ENCODE measurements at places on chromosomes 4 and X.

- peak; percentile 32 for DNase-seq
Measured at GRCh38 chrX:15751155-15751819, 13.2 kb downstream of the CA5B start.

GRCh38 chrX:109797311-109797975 lies 64.4 kb upstream of the ACSL4 start:
- peak; percentile 8 for DNase-seq

GRCh38 chrX:70405003-70405402 lies 18.1 kb upstream of the GDPD2 start:
- DNase-seq = no peak

GRCh38 chr4:173807347-173807746 lies 277.3 kb upstream of the HAND2 start:
- no peak for DNase-seq

- no peak for DNase-seq
Measured at GRCh38 chrX:9586992-9587392, 122.1 kb downstream of the TBL1X start.

DNA sequence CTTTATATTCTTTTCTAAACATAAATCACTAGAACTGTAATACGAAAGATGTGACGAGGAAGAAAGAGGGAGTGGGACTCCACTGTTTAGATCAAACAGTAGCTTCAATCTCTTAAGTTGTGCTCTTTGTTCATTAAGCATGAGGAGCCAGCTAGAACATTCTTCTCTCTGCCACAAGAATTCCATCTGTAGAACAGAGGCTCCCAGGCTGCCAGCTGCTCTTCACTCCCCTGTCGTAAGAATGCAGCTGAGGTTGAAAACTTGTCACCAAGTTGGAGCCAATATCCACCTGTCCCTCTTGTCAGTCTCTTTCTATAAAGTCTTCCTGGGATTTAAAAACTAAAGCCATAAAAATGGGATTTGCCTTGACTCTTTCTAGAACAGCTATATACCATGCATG lies 65.0 kb upstream of the SEC24B start:
- no peak for DNase-seq

DNA sequence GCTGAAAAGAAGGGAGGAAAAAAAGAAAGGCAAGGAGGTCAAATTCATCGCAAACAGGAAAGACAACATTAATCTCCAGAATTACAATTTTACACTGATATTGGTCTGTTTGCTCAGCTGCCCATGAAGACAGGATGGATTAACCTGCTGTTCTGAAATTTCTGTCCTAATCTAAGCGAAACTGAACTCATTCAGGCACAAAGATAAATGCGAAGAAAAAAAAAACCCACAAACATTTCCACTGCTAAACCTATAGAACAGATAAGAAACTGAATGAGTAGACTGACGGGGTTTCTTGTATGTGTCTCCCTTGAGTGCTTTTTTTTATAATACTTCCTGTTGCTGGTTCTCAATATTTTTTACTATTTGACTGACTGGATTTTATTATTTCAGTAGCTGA lies 251.8 kb upstream of the FTHL17 start:
- no peak for DNase-seq

- DNase-seq = no peak
Measured at GRCh38 chr4:185587030-185587426, 51.7 kb upstream of the PDLIM3 start.

- DNase-seq = peak; percentile 31
Measured at GRCh38 chr4:5500165-5500564, 208.2 kb downstream of the EVC2 start.

GRCh38 chrX:44319550-44319949 lies 23.9 kb downstream of the EFHC2 start:
- DNase-seq = no peak

DNA sequence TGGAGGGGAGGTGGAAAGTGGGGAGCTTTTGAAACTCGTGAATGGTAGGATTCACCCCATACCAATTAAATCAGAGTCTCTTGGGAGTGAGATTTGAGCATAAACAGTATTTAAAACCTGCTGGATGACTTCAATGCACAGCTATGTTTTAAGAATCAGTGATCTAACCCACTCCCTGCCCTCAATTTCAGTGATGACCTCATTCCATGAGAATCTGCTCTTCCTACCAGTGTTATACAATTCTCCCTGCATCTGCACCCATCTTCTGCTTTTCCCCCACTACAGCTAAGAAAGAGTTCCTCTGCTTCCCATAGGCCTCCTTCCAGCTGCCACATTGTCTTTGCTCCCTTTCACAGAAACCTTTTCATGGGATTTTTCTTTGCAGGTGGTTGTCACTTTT lies 18.3 kb upstream of the H2AZ1 start:
- peak; percentile 47 for DNase-seq

GRCh38 chrX:65668377-65669310 lies 1.2 kb downstream of the MSN start:
- DNase-seq = peak; percentile 78

DNA sequence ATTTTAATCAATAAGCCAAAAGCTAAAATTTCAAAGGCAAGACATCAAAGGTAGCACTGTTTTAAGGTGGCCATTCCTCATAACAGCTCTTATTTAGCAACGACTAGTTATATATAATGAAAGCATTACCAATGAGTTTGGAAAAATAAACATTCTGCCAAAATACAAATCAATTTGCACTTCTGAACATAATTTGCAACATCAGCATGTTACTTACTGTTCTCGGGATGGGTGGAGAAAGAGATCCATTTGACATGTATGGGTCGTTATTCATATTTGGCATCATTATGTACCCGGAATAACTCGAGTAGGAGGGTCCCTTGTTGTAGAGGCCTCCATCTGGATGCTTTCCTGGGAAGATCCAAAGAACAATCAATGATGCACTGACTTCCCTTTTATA lies 5.4 kb downstream of the LEF1 start:
- no peak for DNase-seq

GRCh38 chrX:131789664-131790063 lies 233.4 kb upstream of the STK26 start:
- DNase-seq = no peak

- DNase-seq = no peak
Measured at GRCh38 chr4:83153417-83153816, 38.9 kb upstream of the PLAC8 start.

GRCh38 chr4:143184217-143184502 lies 557 bp upstream of the USP38 start:
- no peak for DNase-seq

DNA sequence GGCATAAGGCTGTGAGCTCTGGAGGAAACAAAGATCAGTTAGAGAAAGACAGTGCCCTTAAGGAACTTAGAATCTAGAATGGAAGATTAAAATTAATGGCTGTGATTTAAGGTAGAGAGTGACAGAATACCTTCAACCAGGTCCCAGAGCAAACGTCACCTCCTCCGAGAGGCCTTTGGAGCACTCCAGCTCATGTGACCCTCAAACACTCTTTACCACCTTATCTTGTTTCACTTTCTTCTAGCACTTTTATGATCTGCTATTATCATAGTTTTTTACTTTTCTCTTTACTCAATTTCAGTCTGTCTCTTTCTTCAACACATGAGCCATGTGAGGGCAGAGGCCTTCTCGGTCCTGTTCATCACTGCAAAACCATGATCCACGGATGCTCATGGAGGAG lies 187.0 kb downstream of the SMIM20 start:
- DNase-seq = no peak

DNA sequence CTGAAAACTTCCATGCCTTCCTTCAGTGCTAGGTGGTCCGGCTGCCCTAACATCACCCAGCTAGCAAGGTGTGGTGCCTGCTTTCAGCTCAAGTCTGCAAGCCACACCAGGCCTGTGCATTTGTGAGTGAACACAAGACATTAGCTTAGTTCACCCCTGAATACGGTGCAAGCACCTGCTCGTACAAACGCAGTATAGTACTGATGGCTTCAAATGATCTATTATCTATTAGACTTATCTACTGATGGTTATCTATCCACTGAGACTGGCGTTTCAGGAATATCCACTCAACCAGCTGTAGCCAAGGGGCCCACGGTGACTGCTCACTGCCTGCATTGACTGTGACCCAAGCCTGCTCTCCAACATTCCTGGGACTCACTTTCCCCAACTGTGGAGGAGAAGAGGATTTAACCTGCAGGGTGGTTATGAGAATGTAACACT lies 155.9 kb downstream of the SHOX start:
- DNase-seq = no peak

- DNase-seq = no peak
Measured at GRCh38 chr4:169189372-169189771, 81.4 kb downstream of the SH3RF1 start.

DNA sequence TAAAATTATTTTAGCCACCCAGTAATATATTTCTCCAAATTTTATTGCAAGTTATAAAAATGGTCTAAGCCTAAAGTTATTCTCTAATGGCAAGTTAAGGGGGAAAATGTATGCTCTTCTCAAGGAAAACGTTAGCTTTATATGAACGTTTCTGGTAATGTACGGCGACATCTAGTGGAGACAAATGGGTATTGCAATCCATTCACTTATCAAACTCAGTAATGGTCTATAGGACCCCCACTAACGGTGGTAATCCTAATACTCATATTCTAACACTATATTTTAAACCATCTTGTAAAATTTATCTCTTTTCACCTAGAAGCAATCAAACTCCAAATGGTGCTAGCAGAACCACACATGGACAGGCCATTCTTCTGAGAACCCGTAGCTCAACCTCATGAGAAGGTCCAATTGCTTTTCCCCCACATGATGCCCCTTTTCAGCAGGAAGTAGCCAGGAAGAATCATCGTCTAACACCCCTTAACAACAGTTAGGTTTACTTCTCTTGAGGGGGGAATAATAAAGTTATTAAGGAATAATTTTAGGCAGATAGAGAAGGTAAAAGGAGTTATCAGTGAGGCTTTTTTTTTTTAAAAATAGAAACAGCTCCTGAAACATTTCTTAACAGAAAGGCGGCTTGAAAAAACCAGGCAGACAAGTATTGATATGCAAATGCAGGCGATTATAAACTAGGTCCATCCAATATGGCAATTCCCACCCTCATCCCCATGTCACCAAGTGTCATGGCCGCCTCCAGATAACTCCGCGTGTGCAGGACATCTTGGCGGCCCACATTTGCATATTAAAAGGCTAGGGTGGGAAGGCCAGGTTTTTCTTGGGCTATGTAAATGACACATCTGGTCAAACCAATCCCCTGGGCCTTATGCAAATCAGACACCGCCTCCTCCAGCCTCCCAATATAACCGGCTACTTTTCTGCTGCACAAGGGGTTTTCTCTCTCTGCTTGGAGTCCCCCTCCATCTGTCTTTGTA lies 35.0 kb downstream of the NUDT11 start:
- peak; percentile 16 for DNase-seq

GRCh38 chrX:40406330-40406859 lies 174.4 kb upstream of the ATP6AP2 start:
- DNase-seq = no peak

DNA sequence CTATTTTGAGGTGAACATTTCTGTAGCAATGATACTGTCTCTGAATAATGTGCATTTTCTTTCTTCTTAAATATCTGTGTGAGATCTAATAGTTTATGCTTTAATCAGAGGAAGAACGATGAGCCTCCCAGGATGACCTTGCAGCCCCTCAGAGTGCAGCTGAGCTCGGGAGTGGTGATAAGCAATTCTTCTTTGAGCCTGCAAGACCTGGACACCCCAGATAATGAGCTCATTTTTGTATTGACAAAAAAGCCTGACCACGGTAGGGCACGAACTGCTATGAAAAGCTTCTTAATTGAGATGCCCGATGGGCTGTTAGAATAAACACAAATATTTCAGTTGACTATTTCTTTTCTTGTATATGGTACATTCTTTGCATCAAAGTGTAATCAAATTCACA lies 105.0 kb upstream of the ANXA3 start:
- DNase-seq = no peak

- DNase-seq = peak; percentile 8
Measured at GRCh38 chrX:50747471-50747900, 66.5 kb downstream of the SHROOM4 start.

- DNase-seq = no peak
Measured at GRCh38 chr4:2268357-2269205, 6.7 kb upstream of the MXD4 start.

DNA sequence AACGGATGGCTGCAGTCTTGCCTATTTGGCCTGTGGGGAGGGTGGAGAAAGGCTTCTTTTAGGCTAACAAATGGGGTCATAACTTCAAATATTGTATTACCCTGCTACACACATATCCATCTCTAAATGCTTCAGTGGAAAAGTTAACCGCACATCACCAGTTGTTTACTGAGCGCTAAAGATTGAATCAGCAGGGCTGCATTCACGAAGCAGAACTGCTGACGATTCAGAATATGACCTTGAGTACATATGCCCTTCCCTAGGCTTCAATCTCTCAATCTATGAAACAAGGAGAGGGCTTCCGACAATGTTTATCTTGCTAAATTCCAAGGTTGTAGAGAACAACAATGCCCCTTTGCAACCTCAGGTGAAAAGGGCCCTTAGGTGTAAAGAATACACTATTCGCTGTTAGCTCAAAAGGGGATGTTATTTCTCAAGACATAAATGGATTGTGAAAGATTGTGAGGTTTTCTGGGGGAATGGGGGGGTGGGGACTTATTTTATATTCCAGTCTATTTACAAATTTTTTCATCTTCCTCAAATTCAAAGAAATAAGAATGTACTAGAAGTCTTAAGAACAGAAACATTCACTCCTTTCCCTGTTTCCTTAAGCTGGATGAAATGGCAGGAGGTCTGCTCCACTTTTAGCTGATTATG lies 2.6 kb upstream of the ATP6AP2 start:
- DNase-seq = no peak

DNA sequence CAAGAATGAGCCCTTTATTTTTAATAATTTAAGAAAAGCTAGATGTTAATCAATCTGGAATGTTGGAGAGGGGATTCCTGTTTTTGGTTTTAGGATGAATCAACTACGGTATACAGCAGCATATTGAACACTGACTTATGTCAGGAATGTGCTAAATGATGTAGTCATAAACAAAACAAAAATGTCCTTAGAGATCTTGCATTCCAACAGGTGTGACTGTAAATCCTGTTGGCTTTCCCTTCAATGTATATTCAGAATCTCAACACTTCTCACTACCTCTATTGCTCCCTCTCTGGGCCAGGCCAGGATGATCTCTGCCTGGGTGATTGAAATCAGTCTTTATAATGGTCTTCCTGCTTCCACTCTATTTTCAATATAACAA lies 37.8 kb upstream of the BDH2 start:
- DNase-seq = peak; percentile 78

GRCh38 chr4:54872261-54872660 lies 214.5 kb downstream of the KIT start:
- peak; percentile 23 for DNase-seq

GRCh38 chr4:10635091-10635490 lies 49.5 kb downstream of the CLNK start:
- DNase-seq = no peak

Data from mammary epithelial cell (primary cell).